Body of pancreas (tissue), 4 donors: ENCODE measurements at places on chromosomes 3 and 15. TPM values are rescaled to one million over a fixed set of nuclear protein-coding genes. Genes with fewer than 3 reads are reported as not detected.

- no peak for DNase-seq
- peaks cover 10% of the 10 kb centered on the region for H3K4me1 ChIP-seq
- H3K36me3 ChIP-seq: no peaks in the 10 kb centered on the region
Measured at GRCh38 chr3:13462822-13463221, 17.3 kb upstream of the HDAC11 start.

DNA sequence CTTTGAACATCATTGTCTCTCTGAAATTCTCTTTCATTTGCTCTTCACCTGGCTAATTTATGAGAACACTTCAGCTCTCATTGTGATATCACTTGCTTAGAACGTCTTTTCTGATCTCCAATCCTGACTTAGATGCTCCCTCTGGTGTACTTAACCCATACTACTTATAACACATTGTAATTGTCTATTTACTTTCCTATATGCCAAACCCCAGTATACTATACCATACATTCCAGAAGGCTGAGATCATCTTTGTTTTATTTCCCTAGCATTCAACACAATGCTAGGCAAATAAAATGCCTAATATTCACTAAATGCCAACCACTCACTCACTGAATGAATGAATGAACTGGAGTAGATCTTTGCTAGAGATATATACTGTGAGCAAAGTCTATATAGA lies 27.0 kb upstream of the PEX5L start:
- no peak overlapping the region for H3K27ac ChIP-seq
- H3K4me3 ChIP-seq: no peak overlapping the region
- H3K36me3 ChIP-seq: no peaks in the 10 kb centered on the region
- no peak for DNase-seq

DNA sequence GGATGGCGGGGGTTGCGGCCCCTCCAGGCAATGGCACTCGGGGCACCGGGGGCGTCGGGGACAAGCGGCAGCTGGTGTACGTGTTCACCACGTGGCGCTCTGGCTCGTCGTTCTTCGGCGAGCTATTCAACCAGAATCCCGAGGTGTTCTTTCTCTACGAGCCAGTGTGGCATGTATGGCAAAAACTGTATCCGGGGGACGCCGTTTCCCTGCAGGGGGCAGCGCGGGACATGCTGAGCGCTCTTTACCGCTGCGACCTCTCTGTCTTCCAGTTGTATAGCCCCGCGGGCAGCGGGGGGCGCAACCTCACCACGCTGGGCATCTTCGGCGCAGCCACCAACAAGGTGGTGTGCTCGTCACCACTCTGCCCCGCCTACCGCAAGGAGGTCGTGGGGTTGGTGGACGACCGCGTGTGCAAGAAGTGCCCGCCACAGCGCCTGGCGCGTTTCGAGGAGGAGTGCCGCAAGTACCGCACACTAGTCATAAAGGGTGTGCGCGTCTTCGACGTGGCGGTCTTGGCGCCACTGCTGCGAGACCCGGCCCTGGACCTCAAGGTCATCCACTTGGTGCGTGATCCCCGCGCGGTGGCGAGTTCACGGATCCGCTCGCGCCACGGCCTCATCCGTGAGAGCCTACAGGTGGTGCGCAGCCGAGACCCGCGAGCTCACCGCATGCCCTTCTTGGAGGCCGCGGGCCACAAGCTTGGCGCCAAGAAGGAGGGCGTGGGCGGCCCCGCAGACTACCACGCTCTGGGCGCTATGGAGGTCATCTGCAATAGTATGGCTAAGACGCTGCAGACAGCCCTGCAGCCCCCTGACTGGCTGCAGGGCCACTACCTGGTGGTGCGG lies 1.9 kb downstream of the CHST2 start:
- H3K4me3 ChIP-seq: no peak overlapping the region
- H3K27ac ChIP-seq: no peak overlapping the region
- DNase-seq: peak; percentile 22
- no peaks in the 10 kb centered on the region for H3K36me3 ChIP-seq

DNA sequence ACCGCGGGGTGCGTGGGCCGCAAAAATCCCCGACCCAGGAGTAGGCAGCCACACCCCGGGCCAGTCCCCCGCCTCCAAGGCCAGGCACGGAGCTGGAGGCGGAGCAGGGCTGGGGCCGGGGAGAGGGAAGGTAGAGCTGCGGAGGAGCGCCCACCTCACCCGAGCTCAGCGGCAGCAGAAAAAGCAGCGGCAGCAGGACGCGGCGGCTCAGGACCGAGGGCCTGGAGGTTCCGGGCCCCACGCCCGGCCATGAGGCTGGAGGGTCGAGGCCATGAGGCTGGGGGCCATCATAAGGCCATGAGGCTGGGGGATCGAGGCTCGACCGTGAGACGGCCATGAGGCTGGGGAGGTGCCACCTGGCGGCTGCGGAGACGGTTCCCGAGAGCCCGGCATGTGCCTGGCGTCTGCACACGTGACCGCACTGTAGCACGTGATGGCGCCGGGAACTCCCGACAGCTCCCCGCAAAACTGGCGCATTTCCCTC lies 32.9 kb upstream of the PRSS50 start:
- no peak overlapping the region for H3K4me3 ChIP-seq
- H3K27me3 ChIP-seq: no peaks in the 10 kb centered on the region
- no peak for DNase-seq
- no peak overlapping the region for H3K27ac ChIP-seq
- no peaks in the 10 kb centered on the region for H3K36me3 ChIP-seq

GRCh38 chr15:38460543-38460942 lies 6.6 kb downstream of the FAM98B start:
- no peak for DNase-seq
- no peak overlapping the region for H3K27ac ChIP-seq
- no peaks in the 10 kb centered on the region for H3K36me3 ChIP-seq
- H3K4me3 ChIP-seq: no peak overlapping the region
- H3K27me3 ChIP-seq: no peaks in the 10 kb centered on the region

- no peak overlapping the region for H3K27ac ChIP-seq
- DNase-seq: no peak
- H3K4me1 ChIP-seq: no peaks in the 10 kb centered on the region
Measured at GRCh38 chr3:147425388-147425850, 16.3 kb downstream of the ZIC1 start.

DNA sequence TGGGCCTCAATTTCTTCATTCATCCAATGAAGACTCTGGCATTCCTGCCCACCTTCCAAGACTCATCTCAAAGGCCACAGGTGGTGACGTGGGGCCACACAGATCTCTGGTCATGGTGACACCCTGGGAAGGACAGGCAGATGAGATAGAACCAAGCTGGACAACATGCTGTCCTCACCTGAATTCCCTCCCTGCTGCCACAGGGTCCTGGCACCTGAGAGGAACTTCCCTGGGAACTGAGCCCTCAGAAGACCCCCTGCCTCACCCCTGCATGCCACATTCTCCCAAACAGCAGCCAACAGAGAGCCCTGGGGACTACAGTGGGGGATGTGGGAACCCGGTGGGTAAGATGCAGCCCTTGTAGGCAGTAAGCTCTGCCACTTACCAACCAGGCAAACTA lies 10.7 kb downstream of the KLF15 start:
- peaks cover 71% of the 10 kb centered on the region for H3K4me1 ChIP-seq
- peaks cover 2% of the 10 kb centered on the region for H3K36me3 ChIP-seq
- DNase-seq: no peak
- H3K4me3 ChIP-seq: no peak overlapping the region
- H3K27me3 ChIP-seq: no peaks in the 10 kb centered on the region

DNA sequence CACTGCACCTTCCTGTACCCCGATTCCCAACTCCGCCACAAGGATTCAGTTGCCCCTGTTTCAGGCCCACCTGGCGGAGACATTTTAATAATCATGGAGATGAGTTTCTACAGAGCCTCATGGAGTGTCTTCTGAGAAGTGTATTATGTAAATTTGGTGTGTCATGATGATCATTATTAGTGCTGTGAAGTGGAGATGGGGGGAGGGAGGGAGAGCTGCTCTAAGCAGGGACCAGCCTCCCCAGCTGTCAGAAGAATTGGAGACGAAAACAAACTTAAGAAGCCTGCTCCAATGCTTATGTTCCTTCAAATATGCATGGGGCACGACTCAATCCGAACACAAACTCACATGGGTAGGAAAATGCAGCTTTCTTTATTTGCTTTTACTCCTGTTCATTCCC lies 127.8 kb downstream of the EPHB1 start:
- DNase-seq: no peak
- H3K27ac ChIP-seq: no peak overlapping the region

DNA sequence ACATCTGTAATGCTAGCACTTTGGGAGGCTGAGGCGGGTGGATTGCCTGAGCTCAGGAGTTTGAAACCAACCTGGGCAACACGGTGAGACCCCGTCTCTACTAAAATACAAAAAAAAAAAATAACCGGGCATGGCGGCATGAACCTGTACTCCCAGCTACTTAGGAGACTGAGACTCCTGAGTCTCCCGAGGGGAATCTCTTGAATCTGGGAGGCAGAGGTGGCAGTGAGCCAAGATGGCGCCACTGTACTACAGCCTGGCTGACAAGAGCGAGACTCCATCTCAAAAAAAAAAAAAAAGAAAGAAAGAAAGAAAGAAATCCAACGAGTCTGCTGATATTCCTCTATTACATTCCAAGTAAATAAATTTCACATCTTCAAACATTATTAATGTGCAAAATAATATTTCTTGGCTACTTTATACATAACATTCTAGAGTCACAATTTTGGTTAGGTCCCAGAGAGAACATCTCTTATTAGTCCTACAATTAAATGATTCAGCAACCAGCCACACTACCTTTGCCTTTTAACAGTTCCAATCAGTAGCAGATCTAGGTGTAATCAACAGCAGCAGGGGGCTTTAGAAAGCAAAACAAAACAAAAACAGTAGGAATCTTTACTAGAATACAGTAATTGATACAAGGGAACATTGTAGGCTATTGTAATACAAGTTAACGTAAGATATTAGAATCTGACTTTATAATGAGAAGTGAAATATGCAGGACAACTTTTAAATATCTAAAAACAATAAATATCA lies 195.8 kb downstream of the TBC1D5 start:
- H3K4me3 ChIP-seq: no peak overlapping the region
- H3K36me3 ChIP-seq: no peaks in the 10 kb centered on the region
- H3K4me1 ChIP-seq: no peaks in the 10 kb centered on the region

DNA sequence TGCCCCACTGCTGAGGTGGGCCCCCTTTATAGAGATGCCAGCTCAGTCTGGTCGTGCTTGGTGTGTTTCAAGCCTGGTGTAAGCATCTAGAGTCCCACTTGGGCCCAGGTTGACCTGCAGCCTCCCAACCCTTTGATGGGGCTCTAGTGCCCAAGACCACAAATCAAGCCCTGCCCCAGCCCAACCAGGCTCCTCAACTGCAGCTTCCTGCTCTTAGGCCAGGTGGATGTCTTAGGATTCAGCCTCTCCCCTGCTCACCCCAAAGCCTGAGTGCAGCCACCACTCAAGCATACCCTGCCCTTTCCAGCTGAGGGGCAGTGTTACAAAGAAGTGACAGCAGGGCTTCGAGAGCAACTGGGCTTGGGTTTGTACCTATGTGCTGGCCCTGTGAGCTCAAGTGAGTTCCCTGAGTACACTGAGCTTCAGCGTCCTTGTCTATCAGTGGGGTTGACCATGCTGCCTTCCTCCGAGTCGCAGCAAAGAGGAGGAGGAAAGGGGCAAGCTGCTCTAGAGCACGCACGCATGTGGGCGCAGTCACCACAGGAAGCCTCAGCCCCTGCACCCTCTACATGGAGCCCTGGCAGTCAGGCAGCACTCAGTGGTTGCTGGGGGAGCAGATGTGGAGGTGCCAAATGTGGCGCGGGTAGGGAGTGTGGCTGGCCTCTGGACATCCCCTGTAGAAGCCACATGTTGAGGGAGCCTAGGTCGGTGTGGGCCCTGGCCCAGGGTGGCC lies 120.7 kb downstream of the EEFSEC start:
- H3K4me1 ChIP-seq: peaks cover 23% of the 10 kb centered on the region
- no peak for DNase-seq
- no peaks in the 10 kb centered on the region for H3K36me3 ChIP-seq
- no peak overlapping the region for H3K4me3 ChIP-seq
- no peaks in the 10 kb centered on the region for H3K27me3 ChIP-seq
- no peak overlapping the region for H3K27ac ChIP-seq

- peaks cover 8% of the 10 kb centered on the region for H3K4me1 ChIP-seq
- no peak overlapping the region for H3K4me3 ChIP-seq
- H3K27ac ChIP-seq: no peak overlapping the region
- no peaks in the 10 kb centered on the region for H3K27me3 ChIP-seq
- DNase-seq: no peak
Measured at GRCh38 chr3:111975131-111975530, 3.7 kb upstream of the ABHD10 start.

DNA sequence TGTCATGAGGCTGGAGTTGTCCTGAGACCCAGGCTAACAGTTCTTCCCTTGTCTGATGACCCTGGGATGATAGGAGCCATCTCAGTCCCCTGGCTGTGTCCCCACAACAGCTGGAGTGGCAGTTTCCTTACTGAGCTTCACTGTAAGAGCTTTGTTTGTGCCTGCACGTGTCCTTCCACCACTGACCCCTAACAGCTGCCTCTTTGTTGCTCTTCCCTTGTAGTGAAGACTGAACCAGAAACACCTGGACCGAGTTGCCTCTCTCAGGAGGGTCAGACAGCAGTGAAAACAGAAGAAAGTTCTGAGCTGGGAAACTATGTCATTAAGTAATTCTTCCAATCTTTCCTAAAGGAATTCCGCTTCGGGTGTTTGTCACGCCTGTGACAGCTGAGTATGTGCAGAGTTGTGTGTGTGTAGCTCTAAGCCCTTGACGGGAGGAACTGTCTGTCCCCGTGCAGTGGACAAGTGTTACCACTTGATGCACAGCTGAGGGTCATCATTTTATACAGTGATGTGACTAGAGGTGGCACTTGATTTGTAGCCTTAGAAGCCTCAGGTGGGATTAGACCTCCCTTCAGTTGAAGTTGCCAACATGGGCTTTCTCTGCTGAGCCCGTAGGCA lies 25.0 kb downstream of the MAP6D1 start:
- no peak overlapping the region for H3K4me3 ChIP-seq
- DNase-seq: no peak
- peaks cover 15% of the 10 kb centered on the region for H3K36me3 ChIP-seq

DNA sequence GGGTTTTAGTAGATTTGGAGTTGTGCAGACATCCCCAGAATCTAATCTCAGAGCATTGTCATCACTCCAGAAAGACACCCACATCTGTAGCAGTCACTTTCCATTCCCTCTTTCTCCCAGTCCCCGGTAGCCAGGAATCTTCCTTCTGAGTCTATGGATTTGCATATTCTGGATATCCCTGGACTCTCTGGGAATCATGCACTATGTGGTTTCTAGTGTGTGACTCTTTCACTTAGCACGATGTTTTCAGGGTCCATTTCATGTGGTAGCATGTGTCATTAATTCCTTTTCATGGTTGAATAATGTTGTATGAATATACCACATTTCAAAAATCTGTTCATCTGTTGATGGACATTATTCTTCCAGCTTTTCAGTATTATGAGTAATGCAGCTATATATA lies 29.3 kb downstream of the FBLN2 start:
- no peaks in the 10 kb centered on the region for H3K36me3 ChIP-seq
- no peak overlapping the region for H3K4me3 ChIP-seq
- no peak overlapping the region for H3K27ac ChIP-seq

GRCh38 chr3:115361806-115362205 lies 214.7 kb upstream of the ZBTB20 start:
- H3K27ac ChIP-seq: no peak overlapping the region
- H3K4me1 ChIP-seq: no peaks in the 10 kb centered on the region
- H3K36me3 ChIP-seq: no peaks in the 10 kb centered on the region
- no peak overlapping the region for H3K4me3 ChIP-seq

- no peaks in the 10 kb centered on the region for H3K27me3 ChIP-seq
- no peak overlapping the region for H3K27ac ChIP-seq
- H3K4me3 ChIP-seq: no peak overlapping the region
- peaks cover 39% of the 10 kb centered on the region for H3K4me1 ChIP-seq
- H3K36me3 ChIP-seq: no peaks in the 10 kb centered on the region
Measured at GRCh38 chr3:47901280-47901833, 98.4 kb downstream of the DHX30 start.

Gene CORO2B
- 4.0 TPM for total RNA-seq

Gene HTR3E
- not detected for total RNA-seq

Gene ADAMTS7
- 0.33 TPM for total RNA-seq

Gene ZNF662
- total RNA-seq: 4.0 TPM
